ENCODE measurements at places on chromosomes 5 and 9.

- no peak for DNase-seq
Measured at GRCh38 chr9:98365781-98366180, 110.3 kb upstream of the TBC1D2 start.

DNA sequence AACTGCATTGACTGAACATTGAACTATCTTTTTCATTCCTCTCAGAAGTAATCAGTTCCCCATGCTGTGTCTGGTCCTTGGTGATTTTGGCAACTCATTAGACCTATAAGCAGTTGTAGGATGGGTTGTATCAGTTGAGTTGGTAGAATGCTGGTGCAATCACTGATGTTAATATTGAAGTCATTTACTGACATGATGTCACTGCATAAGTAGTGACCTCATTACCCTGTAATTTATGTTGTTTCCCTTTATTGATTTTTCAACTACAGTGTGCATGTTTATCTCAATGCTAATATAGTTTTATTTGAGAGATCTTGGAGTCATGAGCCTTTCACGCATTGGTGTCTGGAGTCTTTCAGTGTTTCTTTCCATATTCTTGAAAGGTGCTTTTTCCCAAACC is 275.0 kb downstream of the SPATA31D1 start:
- DNase-seq = no peak

DNA sequence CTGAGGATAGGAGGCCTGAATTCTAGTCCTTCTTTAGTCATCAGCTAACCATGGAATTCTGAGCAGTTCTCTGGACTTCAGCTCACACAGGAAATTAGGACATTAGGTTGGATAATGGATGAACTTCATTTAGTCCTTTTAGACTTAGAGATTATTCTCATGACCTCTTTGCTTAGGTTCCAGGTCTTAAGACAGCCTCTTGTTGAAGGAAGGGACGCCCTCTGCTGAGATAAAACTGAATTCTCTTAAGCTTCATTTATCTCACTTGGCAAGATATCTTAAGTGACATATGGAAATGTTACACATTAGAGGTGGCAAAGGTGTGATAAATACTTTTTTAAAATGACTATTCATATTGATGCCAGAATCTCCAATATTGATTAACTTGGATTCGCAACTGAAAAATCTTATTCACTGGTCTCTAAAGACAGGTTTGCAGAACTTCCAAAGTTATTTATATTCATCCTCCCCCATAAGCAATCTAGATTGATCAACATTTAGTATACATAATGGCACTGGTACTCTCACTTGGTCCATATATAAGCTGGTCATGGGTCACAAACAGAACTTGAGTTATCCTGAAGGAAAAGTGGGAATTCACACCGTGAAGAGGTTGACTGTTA is 16.9 kb upstream of the ZNF366 start:
- no peak for DNase-seq

GRCh38 chr5:178241231-178241663 is 8.6 kb upstream of the PHYKPL start:
- no peak for DNase-seq
